A673 (cell line): ENCODE measurements at places on chromosomes 3 and 15. TPM values are rescaled to one million over a fixed set of nuclear protein-coding genes. Genes with fewer than 3 reads are reported as not detected.

Gene CP
- not detected in 2 replicates for total RNA-seq

Gene DOCK3
- 0.47 and 0.59 TPM in 2 replicates for total RNA-seq

Gene LMAN1L
- total RNA-seq, result 0.80 TPM in 1 of 2 replicates, not detected in the other

GRCh38 chr3:66419036-66419435 lies 81.8 kb downstream of the LRIG1 start:
- DNase-seq, result no peak

DNA sequence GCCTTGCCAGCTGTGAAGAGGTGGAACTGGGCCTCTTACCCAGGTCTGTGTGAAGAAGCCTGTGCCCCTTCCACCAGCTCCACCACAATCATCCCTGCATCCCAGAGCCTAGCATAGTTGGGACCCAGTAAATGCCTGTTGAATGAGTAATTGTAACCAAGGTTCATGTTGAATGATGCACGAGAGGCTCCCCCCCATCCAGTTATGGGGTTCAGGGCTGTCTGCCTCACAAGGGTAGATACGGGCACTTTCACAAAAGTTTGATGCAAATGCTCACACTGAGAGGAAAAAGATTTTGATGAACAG lies 29.5 kb upstream of the TSEN2 start:
- DNase-seq, result no peak

DNA sequence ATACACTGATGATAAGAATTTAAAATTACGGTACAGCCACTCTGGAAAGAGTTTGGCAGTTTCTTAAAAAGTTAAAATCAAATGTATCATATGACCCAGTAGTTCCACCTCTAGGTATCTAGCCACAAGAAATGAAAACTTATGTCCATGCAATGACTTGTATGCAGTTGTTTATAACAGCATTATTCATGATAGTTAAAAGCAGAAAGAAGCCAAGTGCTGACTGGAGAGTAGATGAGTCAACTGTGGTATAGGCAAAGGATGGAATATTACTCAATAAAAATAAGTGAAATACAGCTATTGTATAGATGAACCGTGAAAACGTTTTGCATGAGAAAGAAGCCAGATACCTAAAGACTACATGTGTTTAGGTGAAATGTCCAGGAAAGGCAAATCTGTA lies 14.8 kb downstream of the GPR87 start:
- DNase-seq, result no peak

GRCh38 chr3:155697542-155697941 lies 47.3 kb downstream of the PLCH1 start:
- no peak for DNase-seq

- peak; percentile 50 for DNase-seq
Measured at GRCh38 chr3:17686613-17687012, 55.8 kb downstream of the TBC1D5 start.

GRCh38 chr15:90064911-90065681 lies 37.2 kb downstream of the IDH2 start:
- DNase-seq, result no peak

GRCh38 chr15:69012761-69013364 lies 1.6 kb upstream of the NOX5 start:
- no peak for DNase-seq

DNA sequence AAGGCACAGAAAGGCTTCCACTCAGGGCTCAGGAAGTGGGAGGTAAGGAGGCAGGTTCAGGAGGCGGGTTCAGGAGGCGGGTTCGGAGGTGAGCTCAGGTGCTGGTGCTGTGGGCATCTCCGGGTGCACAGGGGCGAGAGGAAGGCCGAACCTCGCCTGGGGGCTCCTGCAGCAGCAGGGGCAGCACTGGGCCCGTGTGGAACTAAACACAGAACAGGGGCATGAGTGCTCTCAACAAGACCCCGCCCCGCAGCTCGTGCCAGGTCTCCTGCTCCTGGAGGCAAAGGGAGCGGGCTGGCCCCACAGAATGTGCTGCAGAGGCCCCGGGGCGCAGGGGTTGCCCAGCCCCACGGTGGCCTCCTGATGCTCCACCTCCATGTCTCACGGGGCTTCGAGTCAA lies 13.7 kb downstream of the ZDHHC19 start:
- DNase-seq, result no peak
